Fibroblast of lung (primary cell): ENCODE measurements at places on chromosomes 3 and 15.

DNA sequence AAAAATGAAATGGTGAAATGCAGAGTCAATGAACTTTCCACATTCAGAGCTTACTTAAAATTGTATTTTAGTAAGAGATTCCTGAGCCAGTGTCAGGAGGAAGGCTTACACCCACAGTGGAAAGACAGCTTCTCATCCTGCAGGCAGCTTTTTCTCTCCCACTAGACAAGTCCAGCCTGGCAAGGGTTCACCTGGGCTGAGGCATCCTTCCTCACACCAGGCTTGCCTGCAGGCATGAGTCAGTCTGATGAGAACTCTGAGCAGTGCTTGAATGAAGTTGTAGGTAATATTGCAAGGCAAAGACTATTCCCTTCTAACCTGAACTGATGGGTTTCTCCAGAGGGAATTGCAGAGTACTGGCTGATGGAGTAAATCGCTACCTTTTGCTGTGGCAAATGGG is 3.1 kb downstream of the CCR4 start:
- DNase-seq = no peak

DNA sequence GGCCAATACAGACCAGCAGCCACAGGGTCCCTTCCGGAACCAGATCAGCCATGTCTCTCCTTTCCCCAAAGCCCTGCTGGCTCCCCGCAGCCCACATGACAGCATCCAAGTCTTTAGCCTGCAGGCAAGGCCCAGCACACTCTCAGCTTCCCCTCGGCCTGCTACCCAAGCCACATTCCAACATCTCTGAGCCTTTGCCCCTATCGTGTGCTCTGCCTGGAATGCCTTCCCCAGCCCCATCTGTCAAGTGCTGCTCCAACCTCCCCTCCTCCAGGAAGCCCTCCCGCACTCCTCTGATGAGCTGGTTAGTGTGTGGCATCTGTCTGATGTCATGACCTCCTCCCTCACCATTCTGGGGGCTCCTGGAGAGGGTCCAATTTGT is 8.5 kb downstream of the PLXND1 start:
- DNase-seq = peak; percentile 46

DNA sequence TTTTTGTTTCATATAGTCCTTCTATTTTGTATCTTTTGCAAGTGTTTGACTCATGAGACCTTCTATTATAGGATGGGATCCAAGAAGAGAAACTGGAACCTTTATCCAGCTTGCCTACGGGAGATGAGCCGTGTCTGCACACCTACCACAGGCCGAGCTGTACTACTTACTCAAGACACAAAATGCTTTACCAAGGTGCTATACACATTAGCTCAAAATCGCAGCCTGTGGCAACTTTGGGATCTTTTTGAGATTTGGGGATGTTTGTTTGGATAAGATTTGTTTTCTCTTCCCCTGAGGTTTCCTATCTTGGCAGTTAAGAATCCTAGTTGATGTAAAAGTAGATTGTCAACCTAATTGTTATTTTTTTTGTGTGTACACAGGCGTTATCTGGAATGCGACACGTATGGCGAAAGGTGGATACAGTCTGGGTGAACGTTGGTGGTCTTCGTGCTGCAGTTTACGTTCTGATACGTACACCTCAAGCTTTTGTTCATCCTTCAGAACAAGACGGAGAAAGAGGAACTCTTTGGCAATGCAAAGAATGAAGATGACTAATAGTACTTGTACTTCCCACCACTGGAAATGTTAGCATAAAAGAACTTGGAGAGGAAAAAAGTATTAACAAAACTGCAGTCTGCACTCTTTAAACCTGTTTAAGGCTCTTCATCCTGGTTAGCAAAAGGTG is 13.1 kb upstream of the SETD5 start:
- DNase-seq = peak; percentile 23

DNA sequence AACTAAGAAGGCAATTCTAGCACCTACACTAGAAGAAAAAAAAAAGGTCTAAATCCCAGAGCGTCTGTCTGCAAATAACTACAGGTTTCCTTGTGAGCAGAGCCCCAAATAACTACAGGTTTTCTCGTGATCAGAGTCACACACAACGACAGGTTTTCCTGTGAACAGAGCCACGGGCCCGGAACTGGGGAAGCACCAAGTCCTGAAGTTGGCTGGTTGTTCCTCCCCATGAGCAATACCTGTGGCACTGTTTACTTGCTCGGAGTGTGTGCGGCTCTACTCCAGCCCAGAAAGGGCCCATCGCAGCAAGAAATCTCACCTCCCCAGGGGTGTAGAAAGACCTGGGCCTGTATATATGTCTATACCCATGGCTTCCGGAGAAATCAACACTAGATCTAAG is 644 bp upstream of the MASP1 start:
- no peak for DNase-seq

GRCh38 chr15:72796515-72797337 is 13.2 kb upstream of the ADPGK start:
- DNase-seq = peak; percentile 44

DNA sequence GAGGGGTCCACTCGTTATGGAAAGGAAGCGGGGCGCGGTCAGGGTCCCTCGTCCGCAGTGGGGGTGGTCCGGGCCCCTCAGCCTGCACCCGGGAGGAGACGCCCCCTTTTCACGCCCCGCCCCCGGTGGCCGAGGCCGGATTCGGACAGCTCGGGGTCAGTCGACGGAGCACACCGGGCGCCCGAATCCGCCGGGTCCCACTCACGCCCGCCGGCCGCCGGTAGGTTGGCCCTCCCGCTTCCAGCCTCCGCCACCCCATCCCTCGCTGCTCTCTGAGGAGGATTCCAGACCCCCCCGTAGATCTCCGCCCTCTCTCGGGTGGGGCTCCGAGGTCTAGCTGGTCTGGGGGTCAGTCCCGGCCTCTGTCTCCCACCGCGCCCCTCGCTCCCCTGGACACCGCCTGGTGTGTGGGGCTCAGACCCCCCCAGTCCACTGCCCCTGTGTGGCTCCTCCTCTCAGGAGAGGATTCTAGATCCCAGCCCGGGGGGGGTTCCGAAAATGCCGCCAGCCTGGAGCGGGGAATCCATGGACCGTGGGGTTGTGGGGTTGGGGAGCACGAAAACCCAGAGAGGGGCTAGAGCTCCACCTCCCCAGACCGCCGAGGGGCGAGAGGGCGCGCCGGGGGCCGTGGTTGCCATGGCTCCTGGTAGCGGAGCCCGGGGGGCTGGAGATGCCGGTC is 725 bp downstream of the CHL1 start:
- no peak for DNase-seq

DNA sequence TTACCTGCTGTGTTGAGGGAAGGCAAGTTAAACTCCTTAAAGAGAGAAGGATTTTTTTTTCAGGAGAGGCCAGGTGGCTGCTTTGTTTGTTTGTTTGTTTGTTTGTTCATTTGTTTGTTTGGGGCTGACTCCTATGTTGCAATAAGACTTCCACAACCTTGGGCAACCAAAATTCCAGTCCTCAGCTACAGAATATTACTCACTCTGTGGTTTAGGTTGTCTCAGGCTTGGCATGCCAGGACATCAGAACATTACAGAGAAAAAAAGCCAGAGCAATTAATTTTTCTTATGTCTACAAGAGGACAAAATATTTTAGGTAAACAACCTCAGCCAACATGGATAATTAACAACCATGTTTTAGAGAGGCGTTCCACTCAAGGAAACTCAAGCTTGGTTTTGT is 156.7 kb upstream of the ATP11B start:
- DNase-seq = no peak

DNA sequence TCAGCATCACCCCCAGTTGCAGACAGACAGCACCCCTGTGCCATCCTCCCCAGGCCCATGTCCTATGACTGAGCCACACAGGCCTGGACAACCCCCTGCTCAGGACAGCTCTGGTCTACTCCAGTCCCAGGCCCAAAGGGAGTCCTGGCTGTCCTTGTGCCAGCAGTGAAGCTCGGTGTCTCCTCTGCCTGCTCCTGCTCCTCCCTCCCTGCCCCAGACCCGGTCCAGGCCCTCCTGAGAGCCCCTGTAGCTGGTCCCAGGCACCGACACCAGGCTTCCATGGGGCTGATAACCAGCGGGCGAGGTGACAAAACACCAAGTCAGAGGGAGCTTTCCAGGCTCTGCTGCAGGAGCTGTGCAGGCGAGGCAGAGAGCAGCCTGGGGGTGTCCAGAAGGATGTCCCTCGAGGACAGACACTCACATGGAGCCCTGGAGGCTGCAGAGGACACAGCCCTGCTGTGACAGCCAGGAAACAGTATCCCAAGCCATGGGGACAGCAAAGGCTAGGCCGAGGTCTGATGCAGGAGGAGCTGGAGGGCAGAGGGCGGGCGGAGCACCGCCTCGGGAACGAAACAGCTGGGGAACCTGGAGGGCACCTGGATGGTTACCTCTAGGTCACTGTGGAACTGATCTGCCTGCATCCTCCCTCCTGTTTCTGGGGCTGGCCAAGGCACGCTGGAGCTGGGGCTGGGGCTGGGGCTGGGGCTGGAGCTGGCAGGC is 103.8 kb upstream of the PRR20G start:
- DNase-seq = no peak

DNA sequence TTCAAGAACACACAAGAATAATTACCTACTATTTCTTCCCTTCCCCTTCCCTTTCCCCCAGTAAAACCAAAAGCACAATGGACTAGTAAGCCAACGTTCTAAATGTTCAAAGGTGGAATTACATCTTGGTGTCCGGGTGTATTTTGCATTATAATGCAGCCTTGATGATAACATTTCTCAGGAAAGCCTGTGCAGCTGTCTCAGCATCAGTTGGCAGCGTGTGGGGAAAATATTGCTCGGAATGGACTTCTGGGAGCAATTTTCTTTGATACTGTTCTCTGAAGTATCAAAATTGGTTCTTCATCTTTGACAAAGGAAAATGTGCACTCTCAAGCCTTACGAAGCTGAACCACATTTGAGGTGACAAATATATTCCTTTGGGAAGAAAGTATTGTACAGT is 198.9 kb downstream of the AGBL1 start:
- no peak for DNase-seq

DNA sequence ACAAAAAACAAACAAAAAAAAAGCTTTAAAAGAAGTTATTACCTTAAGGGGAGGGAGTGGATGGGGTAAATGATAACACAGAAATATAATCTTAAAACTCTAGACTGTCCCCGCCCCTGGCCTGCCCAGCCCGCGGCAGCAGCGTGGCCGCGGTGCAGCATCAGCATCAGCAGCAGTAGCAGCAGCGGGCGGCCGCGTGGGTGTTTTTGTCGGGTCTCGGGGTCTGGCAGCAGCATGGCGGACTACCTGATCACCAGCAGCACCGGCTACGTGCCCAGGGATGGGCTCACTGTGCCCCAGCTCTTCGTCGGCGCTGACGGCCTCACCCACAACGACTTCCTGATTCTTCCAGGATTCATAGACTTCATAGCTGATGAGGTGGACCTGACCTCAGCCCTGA is 80.0 kb upstream of the ANKRD28 start:
- DNase-seq = no peak

GRCh38 chr15:43239732-43240491 is 19.1 kb upstream of the EPB42 start:
- no peak for DNase-seq

DNA sequence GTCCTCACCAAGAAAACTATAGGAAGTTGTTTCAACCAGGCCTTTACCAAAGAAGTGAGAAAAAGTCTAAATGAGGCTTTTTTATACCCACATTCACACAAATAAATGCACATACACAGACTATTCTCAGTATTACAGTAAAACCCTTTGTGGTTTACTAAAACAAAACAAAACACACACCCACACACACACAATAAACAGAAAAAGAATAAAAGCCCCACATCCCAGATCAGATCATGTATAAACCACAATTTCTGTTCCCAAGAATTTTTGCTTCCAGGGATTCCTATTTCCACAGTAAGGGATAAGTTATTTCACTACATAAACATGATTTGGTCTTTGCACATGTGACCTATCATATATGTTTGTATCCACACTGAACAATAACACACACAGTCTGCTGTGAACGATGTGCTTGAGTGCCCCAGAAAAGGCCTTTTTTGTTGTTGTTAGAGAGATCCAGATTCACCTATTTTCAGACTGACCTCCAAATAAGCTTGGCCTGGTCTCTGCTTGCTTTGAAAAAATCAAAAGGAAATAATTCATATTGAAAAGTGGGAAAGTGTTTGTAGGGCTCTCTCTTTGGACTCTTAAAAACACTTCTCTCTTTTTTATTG is 283.4 kb upstream of the ATP11B start:
- DNase-seq = no peak
